ENCODE measurements at places on chromosomes 2 and 18. TPM values are rescaled to one million over a fixed set of nuclear protein-coding genes. Genes with fewer than 3 reads are reported as not detected.

OTOS gene
- total RNA-seq: not detected

- no peak for DNase-seq
- no peak overlapping the region for H3K27ac ChIP-seq
- peaks cover 4% of the 10 kb centered on the region for H3K27me3 ChIP-seq
Measured at GRCh38 chr2:217740756-217741155, 262.0 kb downstream of the TNS1 start.

ITPRIPL1 gene
- 33.3 TPM for total RNA-seq

DNA sequence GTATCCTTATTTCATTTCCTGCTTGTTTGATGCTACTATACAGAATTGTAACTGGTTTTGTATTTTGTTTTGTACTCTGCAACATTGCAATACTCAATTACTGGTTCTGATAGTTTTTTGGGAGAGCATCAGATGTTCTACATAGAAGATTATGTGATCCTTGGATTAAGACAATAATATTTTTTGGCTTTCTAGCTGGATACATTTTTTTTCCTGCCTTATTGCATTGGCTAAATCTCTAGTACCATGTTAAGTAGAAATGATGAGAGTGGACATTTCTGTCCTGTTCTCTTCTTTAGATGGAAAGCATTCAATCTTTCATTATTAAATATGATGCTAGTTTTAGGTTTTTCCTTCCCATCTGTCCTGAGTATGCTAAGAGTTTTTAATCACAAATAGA lies 523.5 kb downstream of the ARHGAP15 start:
- peaks cover 66% of the 10 kb centered on the region for H3K36me3 ChIP-seq
- no peak for DNase-seq
- peaks cover 17% of the 10 kb centered on the region for H3K4me1 ChIP-seq
- no peak overlapping the region for H3K27ac ChIP-seq
- H3K4me3 ChIP-seq: no peak overlapping the region

DNA sequence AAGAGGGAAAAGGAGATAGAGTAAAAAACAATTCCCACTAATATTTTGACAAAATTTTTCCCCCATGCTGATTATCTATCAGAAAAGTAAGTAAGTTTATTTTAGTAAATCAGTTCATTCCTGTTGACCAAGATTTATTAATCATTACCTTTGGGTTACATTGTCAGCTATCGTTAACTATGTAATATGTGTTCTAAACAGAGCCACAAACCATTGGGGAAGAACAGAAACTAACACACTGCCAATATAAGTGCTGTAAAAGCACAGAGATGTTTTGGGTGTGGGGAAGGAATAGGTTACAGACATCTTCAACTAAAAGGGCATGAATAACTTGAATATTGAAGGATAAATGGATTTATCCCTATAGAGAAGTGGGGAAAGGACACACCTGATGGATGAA lies 42.5 kb upstream of the ACADL start:
- no peaks in the 10 kb centered on the region for H3K4me1 ChIP-seq
- H3K36me3 ChIP-seq: no peaks in the 10 kb centered on the region
- H3K27me3 ChIP-seq: peaks cover 2% of the 10 kb centered on the region
- H3K4me3 ChIP-seq: no peak overlapping the region
- H3K27ac ChIP-seq: no peak overlapping the region

GRCh38 chr2:9533663-9534062 lies 22.0 kb downstream of the ADAM17 start:
- H3K4me1 ChIP-seq: peaks cover 20% of the 10 kb centered on the region
- no peak for DNase-seq
- H3K4me3 ChIP-seq: no peak overlapping the region
- H3K27ac ChIP-seq: no peak overlapping the region
- H3K27me3 ChIP-seq: no peaks in the 10 kb centered on the region
- peaks cover 26% of the 10 kb centered on the region for H3K36me3 ChIP-seq

GRCh38 chr2:214077727-214078126 lies 333.1 kb upstream of the VWC2L start:
- H3K36me3 ChIP-seq: no peaks in the 10 kb centered on the region
- DNase-seq: no peak
- H3K4me1 ChIP-seq: no peaks in the 10 kb centered on the region
- no peak overlapping the region for H3K27ac ChIP-seq
- H3K27me3 ChIP-seq: no peaks in the 10 kb centered on the region

TUBB6 gene
- total RNA-seq: 1.2 TPM

MRPL44 gene
- total RNA-seq: 29.6 TPM
